Muscle of leg (tissue), 16 donors: ENCODE measurements at places on chromosomes 11 and 22. TPM values are rescaled to one million over a fixed set of nuclear protein-coding genes. Genes with fewer than 3 reads are reported as not detected.
A peak's percentile ranks its signal among the peaks of the same experiment; 100 is the strongest.

GRCh38 chr22:39938509-39939111 is 21.6 kb upstream of the TMA7B start:
- no peak for DNase-seq

GRCh38 chr11:76644591-76644990 is 26.0 kb downstream of the LRRC32 start:
- DNase-seq: no peak

DNA sequence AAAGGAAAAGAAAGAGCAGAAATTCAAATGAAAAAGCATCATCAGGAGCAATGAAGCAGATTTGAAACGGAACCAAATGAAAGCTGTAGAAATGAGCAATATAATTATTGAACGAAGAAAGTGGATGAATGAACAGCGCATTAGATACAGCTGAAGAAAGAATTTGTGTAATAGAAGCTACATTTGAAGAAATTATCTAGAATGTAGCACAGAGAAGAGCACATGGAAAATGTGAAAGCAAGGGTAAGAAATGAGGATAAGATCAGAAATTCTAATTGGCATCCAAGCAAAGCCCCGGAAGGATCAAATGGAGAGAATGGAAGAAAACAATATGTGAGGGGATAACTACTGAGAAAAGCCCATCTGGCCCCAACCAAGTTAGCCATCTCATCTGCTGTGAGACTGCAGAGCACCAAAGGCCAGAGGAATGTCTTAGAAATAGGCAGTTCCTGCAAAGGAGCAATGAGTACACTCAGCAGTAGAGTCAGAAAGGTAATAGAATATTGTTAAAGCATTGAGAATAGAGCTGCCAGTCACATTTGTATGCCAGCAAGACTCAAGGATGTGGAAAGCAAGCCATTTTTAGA is 51.9 kb downstream of the MED15 start:
- no peak for DNase-seq

- DNase-seq: no peak
Observed at GRCh38 chr11:93133488-93134109, 64.2 kb downstream of the SLC36A4 start.

Gene TMEM86A
- 3.4 TPM for polyA plus RNA-seq

GRCh38 chr11:16133867-16134266 is 222.5 kb downstream of the SOX6 start:
- no peak for DNase-seq

DNA sequence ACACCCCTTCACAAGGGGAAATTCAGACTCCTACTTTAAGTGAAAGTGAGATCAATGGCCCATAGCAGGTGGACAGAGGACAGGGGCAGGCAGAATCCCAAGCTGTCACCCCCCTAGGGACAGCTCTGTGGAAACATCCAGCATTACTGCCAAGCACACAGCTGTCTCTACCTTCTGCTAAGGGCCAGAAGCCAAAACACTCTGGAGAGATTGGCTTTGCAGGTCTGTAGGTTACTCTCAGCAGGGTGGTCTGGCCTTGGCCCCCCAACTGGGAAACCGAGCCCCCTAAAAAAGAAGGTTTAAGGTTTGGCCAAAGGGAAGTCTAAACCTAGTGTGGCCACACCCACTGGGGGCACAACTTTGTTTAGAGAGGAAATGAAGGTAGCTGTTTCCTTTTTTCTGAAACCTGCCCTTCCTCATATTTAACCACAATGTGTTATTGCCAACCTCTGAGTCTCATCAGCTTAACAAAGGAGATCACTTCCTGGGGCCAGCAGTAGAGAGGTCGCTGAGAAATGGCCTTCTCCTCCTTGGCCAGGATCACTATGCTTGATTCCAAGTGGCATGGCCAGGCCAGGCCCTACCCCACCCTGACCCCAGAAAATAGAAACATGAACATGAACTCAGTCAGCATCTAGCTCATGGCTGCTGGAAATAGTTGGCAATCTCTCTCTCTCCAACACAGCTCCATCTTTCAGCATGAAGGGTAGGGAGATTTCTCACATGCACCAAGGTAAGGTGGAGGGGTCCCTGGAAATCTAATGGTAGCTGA is 25.9 kb upstream of the SCARF2 start:
- DNase-seq: peak; percentile 48

DNA sequence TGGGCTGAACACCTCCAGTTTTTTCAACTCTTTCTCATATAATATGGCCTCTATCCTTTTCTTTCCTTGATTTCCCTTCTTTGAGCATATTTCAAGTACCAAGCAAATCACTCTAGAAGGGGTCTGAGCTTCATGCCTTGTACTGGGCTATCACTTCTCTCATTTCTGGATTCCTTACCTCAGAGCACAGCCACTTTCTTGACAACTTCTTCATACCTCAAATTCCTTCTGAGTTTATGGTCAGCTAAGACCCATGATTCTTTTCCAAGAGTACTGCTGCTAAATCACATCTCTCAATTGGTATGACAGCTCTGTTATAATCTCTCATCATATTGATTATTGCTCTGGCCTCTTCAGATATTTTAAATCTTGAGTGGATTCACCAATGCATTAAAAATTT is 224.8 kb upstream of the ZBED5 start:
- DNase-seq: no peak

Gene SYNGR1
- polyA plus RNA-seq: 15.8 TPM

GRCh38 chr11:30016588-30017363 is at the start of gene KCNA4:
KCNA4 (minus strand) TSS chr11:30017030; CDS start chr11:30012678, 4,352 bp downstream.
- peak; percentile 80 for DNase-seq

Gene RAB39A
- polyA plus RNA-seq: 0.37 TPM

- DNase-seq: no peak
Observed at GRCh38 chr11:46410021-46410420, 18.4 kb upstream of the CHRM4 start.

DNA sequence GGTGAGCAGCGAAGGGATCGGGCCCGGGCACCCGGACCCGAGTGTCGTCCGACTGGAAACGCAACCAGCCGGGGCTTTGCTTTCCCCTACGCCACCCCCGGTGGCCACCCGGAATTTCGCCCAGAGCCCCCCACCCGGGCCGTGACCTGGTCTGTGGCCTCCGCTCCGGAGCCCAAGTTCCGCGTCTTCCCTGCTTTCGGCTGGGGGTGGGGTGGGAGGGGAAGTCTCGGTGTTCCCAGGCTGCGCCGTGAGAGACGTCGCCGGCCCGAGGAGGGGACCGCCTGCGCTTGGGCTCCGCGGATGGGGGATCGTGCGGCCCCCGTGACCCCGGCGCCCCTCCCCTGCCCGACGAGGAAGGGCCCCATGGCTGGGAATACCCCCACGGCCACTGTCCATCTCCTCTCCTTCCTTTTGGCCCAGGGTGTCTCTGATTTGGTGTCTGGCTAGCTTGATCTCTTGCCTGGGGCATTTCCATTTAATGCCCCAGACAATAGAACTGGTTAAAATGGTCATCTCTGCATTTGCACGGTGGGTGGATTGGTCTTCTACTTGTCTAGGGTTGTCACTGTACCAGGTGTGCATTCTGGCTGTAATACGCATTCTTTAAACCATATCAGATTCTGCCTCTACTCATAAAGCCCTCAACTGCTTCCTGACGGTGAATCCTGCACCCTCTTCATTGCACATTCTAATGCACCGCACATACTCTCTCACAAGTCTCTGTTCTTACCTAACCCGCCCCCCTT is 789 bp downstream of the SIK2 start:
- peak; percentile 72 for DNase-seq

- DNase-seq: no peak
Observed at GRCh38 chr11:16790486-16791190, 52.2 kb downstream of the C11orf58 start.

GRCh38 chr11:1521382-1522080 is 35.0 kb upstream of the MOB2 start:
- no peak for DNase-seq

DNA sequence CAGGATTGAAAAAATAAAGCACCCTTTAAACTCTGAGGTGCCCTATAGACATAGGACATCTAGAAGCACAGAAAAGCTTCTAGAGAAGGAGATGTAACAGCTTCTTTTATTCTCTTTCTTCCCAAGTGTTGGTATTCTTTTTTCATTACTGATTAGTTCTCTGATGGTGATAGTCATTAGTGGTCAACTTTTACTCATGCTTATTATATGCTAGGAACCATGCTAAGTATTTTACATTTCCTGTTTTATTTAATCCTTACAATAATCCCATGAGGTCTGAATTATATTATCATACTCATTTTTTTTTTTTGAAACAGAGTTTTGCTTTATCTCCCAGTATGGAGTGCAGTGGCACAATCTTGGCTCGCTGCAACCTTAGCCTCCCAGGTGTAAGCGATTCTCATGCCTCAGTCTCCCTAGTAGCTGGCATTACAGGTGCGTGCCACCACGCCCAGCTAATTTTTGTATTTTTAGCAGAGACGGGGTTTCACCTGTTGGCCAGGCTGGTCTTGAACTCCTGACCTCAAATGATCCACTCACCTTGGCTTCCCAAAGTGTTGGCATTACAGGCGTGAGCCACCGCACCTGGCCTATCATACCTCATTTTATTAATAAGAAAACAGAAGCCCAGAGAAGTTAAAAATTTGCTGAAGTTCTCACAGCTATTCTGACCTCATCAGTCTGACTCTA is 3.0 kb downstream of the C11orf52 start:
- DNase-seq: no peak

DNA sequence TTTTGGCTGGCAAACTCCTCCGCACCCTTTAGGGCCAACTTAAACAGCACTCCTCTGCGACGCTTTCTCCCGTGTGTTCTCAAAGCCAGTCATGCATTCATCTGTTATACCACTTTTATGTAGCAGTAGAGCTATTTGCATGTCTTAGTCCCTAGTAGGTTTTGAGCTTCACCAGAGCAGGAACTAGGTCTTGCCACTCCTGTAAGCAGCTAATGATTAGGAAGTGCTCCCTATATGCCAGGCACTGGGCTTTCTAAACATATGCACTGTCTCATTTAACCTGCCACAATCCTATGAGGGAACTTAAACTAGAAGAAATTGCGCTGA is 180.8 kb downstream of the DBX1 start:
- no peak for DNase-seq

Gene ALG8
- 21.7 TPM for polyA plus RNA-seq

DNA sequence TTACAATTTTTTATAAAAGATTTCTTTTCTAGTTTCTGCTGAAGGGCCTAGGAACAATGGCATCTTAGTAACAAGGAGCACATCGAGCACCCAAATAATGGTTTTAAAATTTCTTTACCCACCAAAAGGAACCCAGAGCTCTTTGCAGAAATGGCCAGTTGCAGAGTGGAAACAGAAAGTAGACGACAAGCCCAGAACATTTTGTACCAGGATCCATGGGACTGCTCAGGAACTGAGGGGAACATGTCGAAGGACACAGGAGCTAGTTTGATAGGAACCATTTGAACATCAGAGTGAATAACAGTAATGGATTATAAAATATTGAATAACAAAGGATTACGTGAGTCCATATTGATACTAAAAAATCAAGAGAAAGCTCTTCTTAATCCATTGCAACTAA is 17.3 kb downstream of the PANX1 start:
- DNase-seq: no peak

- peak; percentile 64 for DNase-seq
Observed at GRCh38 chr11:75706260-75706729, 11.3 kb upstream of the MOGAT2 start.

DNA sequence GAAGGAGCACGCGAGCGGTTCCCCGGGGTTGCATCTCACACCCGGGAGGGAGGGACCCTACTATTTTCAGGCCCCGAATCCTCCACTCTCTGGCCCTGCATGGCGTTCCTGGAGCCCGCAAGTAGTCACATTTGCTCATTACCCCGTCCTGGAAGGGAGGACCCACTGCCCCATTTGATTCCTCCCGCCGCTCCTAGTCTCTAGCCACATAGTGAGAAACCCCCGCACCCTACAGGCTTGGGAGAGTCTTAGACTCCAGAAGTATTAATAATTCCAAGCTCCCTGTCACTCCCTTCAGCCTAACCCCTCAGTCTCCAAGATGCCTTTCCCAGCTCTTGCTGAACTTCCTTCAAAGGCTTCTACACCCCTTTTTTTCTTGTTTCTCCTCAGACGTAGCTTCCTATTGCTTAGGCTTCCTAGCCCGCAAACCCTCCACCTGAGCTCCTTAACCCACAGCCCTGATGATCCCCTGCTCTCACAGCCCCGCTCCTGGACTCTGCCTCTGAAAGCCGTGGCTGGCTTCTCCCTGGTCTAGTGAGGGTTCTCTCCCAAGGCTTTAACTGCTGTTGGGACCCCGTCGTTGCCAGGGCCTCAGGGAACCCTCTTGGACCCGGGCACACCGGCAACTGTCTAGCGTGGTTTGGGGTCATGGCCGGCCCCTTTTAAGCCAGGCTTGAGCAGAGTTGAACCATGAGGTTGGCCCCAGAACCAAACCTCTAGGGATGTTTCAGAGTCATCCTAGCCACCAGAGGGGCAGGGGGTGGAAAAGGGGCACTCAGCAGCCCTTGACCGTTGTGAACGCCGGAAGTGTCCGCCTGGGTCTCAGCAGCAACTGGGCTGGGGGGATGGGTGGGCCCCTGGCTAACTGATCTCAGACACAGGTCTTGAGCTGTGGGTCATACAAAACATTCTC is 862 bp downstream of the GGA1 start:
- peak; percentile 62 for DNase-seq

GRCh38 chr11:70161043-70161625 is 42.0 kb upstream of the FADD start:
- DNase-seq: no peak

GRCh38 chr11:114399490-114400215 is 658 bp downstream of the C11orf71 start:
- DNase-seq: peak; percentile 33

- DNase-seq: no peak
Observed at GRCh38 chr22:19811811-19812771, 42.6 kb downstream of the GNB1L start.

Gene AGBL2
- polyA plus RNA-seq: 0.95 TPM

DNA sequence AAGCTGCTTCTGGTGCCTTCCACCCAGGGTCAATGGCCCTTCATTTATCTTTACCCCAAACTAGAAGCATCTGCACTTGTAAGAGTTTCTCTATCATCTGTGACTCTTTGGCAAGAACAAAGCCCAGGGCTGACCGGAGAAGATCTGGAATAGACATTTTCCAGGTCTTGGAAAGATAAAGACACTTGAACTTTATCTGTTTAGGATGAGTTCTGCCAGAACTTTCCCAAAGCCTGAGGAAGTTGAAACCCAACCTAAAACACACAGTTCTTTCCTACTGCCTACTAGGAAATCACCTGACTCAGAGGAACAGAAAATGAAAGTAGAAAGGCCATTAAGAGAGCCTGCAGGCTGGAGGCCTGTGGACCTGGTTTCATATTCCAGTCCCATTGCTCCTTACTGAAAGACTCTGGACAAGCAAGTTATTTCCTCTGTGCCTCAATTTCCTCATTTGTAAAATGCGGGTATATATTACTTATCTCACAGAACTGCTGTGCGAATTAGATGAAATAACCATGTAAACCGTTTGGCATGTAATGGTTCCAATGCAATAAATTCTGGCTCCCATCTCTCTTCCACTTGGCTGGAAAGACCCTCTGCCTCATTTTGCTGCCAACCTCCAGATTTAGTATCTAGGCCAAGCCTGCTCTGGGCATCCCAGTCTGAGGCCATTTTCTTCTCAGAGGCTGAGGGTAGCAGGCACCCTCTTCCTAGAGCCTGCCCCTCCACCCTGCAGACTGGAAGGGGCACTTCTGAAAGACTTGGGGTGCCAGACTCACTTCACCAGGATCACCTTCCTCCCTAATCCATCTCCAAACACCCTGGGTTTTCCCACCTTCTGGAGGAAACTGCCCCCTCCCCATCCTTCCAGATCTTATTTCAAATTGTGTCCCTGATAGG is 1.2 kb downstream of the UBE2L6 start:
- DNase-seq: peak; percentile 84
